GM23248 (cell line): ENCODE measurements at places on chromosomes 16 and 17. TPM values are rescaled to one million over a fixed set of nuclear protein-coding genes. Genes with fewer than 3 reads are reported as not detected.

The SPAG9 gene
- total RNA-seq, result 50.3 and 58.8 TPM in 2 replicates

GRCh38 chr17:2022647-2023240, 2.4 kb downstream of the RTN4RL1 start:
- DNase-seq, result no peak
- H3K36me3 ChIP-seq, result no peaks in the 10 kb centered on the region
- peaks cover 23% of the 10 kb centered on the region for H3K27me3 ChIP-seq
- no peak overlapping the region for H3K27ac ChIP-seq
- no peak overlapping the region for H3K4me3 ChIP-seq
- no peaks in the 10 kb centered on the region; the same call in 1 of the 2 replicates for H3K4me1 ChIP-seq

The DPEP3 gene
- not detected in 2 replicates for total RNA-seq

The PMP22 gene
- total RNA-seq, result 45.0 and 67.2 TPM in 2 replicates

GRCh38 chr16:26442321-26442720, 624.4 kb upstream of the C16orf82 start:
- no peaks in the 10 kb centered on the region for H3K27me3 ChIP-seq
- H3K27ac ChIP-seq, result no peak overlapping the region
- H3K4me1 ChIP-seq, result no peaks in the 10 kb centered on the region
- H3K4me3 ChIP-seq, result no peak overlapping the region
- no peak for DNase-seq

DNA sequence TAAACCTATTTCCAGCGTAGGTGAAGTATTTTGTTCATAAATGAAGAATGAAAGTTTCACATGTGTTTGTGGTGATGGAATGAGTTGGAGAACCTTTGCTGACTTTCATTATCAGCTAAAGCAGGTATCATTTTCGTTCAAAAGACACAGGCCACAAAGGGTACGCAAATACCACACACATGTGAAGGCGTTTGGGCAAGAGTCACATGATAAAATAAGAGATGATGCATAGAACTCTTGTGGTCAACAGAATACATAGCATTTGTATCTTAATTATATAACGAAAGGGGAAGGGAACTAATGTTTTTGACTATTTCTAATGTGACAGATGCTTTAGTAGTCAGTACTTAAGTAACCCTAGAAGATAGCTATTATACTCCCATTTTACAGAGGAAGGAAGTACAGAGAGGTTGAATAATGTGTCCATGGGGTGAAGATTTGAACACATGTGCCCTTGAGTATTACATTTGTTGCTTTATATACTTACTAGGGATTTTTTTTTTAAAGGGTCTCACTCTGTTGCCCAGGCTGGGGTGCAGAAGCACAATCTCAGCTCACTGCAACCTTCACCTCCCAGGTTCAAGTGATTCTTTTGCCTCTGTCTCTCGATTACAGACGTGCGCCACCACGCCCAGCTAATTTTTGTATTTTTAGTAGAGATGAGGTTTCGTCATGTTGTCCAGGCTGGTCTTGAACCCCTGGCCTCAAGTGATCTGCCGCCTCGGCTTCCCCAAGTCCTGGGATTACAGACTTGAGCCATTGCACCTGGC, 4.8 kb downstream of the RPA1 start:
- H3K27me3 ChIP-seq, result no peaks in the 10 kb centered on the region
- 0 out of 2 replicates have a peak, but pooled peaks cover 3% of the 10 kb centered on the region for H3K4me1 ChIP-seq
- H3K4me3 ChIP-seq, result no peak overlapping the region
- DNase-seq, result no peak
- no peak overlapping the region for H3K27ac ChIP-seq
- H3K36me3 ChIP-seq, result no peaks in the 10 kb centered on the region

The SPG7 gene
- 155 and 215 TPM in 2 replicates for total RNA-seq

DNA sequence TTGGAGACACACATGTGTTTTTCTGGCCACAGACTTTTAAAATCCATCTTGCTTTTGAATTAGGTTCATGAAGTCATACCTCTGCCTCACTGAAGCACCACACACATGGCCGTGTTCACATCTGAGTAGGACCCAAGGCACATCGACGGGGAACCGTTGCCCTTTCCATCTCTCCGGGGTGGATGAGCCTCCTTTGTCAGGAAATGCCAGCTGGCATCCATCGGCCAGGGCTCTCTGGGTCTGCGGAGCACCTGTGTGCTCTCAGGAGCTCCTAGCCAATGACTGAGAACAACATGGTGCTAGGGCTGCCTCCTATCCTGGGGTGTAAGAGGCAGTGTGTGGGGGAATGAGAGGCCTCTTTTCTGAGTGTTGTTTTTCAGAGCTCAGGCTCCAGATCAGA, 24.5 kb upstream of the NKD1 start:
- H3K27ac ChIP-seq, result no peak overlapping the region
- H3K4me3 ChIP-seq, result no peak overlapping the region
- H3K4me1 ChIP-seq, result no peaks in the 10 kb centered on the region
- H3K27me3 ChIP-seq, result no peaks in the 10 kb centered on the region
- DNase-seq, result no peak

- H3K27ac ChIP-seq, result no peak overlapping the region
- no peak overlapping the region for H3K4me3 ChIP-seq
- DNase-seq, result no peak
- H3K27me3 ChIP-seq, result no peaks in the 10 kb centered on the region
- H3K4me1 ChIP-seq, result no peaks in the 10 kb centered on the region
Observed at GRCh38 chr17:36686123-36686669, 84.8 kb downstream of the MRM1 start.

The MYH3 gene
- 1.1 and 3.1 TPM in 2 replicates for total RNA-seq

- H3K27me3 ChIP-seq, result no peaks in the 10 kb centered on the region
- H3K4me1 ChIP-seq, result no peaks in the 10 kb centered on the region
- no peak overlapping the region for H3K27ac ChIP-seq
- H3K36me3 ChIP-seq, result peaks cover 6% of the 10 kb centered on the region; the same call in 1 of the 2 replicates
- H3K4me3 ChIP-seq, result no peak overlapping the region
- DNase-seq, result no peak
Observed at GRCh38 chr16:67145746-67146145, 5.1 kb downstream of the B3GNT9 start.
